ENCODE measurements at places on chromosomes 12 and 14.

GRCh38 chr12:67647181-67647798, 1.3 kb upstream of the DYRK2 start:
- H3K4me3 ChIP-seq: peak overlapping the region; percentile 98
- H3K4me1 ChIP-seq: peaks cover 19% of the 10 kb centered on the region
- no peaks in the 10 kb centered on the region for H3K27me3 ChIP-seq
- H3K27ac ChIP-seq: peak overlapping the region; percentile 91
- no peak for DNase-seq

GRCh38 chr12:108930155-108930554, 50.3 kb downstream of the DAO start:
- no peak for DNase-seq
- no peaks in the 10 kb centered on the region for H3K36me3 ChIP-seq
- no peak overlapping the region for H3K27ac ChIP-seq

DNA sequence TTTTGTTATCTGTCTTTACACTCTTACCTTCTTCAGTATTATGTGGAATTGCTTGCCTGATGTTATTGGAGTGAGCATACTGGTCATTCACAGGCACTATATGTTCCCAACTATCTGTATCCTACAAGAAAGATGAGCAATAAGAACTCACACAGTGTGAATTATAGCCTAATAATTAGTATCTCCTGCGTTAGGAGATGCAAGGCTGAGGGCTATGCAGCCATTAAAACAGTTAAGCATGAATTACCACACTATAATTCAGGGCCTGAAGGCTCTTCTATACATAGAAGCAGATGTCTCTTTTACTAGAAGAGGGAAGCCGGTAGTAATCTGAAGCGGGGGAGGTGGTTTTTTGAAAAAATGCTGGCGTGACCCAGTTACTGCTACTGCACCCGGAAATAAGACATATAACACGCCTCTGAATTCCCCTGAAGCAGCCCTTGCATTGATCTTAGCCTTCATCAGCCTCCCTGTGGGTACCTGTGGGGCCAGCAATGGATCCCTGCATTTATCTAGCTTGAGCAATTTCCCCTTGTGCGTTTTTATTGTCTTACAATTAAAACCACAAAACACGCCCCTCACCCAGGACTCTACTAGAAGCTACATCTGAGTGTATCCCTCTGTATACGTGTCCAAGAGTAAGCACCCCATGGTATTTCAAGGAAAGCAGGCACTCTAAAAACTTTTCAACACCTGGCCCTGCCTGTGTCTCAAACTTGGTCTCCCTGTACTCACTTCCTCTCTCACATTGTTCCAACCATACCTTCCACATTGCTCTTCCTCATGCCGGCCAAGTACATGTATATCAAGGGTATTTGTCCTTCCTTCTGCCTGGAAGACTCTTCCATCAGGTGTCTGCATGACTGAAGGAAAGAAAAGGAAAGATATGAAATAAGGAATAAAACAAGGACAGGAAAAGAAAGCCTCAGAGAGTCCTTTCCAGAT, 210.9 kb upstream of the ARID2 start:
- DNase-seq: peak; percentile 31
- no peak overlapping the region for H3K4me3 ChIP-seq
- H3K27ac ChIP-seq: peak overlapping the region; percentile 60
- H3K36me3 ChIP-seq: no peaks in the 10 kb centered on the region

DNA sequence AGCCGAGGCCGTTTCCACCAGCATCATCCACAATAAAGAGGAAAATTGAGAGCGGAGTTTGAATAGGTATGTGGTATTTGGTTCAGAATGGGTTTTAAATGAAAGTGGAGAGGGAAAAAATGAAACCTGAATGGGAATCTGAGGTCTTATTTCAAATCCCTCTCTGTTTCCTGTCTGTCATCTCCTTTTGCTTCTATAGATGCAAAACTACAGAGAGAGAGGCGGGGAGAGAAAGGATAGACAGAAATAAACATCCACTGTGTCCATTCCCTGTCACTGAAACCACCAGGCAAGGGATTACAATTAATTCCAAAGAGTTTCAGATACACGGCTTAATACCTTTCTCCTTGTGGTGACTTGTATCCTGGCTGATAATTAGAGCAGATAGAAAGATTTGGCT, 102.3 kb downstream of the DAD1 start:
- no peaks in the 10 kb centered on the region for H3K36me3 ChIP-seq
- no peak for DNase-seq

- H3K27ac ChIP-seq: no peak overlapping the region
- no peaks in the 10 kb centered on the region for H3K4me1 ChIP-seq
- H3K4me3 ChIP-seq: no peak overlapping the region
These were observed 23.3 kb downstream of the GABARAPL1 start for GRCh38 chr12:10235761-10236631.

GRCh38 chr12:113468365-113469223, 3.1 kb downstream of the LHX5 start:
- H3K27me3 ChIP-seq: peaks cover 73% of the 10 kb centered on the region
- H3K36me3 ChIP-seq: no peaks in the 10 kb centered on the region
- peaks cover 26% of the 10 kb centered on the region for H3K4me1 ChIP-seq
- DNase-seq: no peak
- no peak overlapping the region for H3K4me3 ChIP-seq
- H3K27ac ChIP-seq: no peak overlapping the region

DNA sequence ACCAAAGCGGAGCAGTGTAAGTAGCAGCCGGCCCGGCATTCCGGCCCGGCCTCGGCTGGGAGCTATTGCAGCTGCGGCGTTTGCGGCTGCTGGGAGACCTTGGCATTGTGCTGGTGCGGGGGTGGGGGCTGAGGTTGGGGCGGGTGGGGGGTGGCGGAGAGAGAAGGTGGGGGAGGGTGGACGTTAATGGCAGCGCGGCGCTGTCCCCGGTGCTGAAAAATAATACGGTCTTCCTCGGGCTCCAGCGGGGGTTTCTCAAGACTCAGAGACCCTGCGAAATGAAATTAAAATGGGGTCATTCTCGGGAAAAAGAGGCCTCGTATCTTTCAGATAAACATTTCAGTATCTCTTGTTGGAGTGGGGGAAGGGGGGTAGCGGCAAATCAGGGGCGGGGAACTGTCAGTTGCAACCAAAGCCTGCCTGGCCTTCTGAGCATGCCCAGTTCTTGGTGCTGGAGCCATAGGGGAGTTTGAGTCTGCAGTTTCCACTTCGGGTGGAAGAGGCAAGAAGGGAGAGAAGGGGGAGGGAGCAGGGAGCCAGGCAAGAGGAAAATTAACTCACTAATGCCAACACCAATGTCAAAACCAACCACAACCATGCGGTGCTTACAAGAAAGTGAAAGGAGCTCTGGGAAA, 414 bp downstream of the UNC79 start:
- DNase-seq: no peak
- H3K4me3 ChIP-seq: no peak overlapping the region
- no peaks in the 10 kb centered on the region for H3K4me1 ChIP-seq
- H3K36me3 ChIP-seq: no peaks in the 10 kb centered on the region

DNA sequence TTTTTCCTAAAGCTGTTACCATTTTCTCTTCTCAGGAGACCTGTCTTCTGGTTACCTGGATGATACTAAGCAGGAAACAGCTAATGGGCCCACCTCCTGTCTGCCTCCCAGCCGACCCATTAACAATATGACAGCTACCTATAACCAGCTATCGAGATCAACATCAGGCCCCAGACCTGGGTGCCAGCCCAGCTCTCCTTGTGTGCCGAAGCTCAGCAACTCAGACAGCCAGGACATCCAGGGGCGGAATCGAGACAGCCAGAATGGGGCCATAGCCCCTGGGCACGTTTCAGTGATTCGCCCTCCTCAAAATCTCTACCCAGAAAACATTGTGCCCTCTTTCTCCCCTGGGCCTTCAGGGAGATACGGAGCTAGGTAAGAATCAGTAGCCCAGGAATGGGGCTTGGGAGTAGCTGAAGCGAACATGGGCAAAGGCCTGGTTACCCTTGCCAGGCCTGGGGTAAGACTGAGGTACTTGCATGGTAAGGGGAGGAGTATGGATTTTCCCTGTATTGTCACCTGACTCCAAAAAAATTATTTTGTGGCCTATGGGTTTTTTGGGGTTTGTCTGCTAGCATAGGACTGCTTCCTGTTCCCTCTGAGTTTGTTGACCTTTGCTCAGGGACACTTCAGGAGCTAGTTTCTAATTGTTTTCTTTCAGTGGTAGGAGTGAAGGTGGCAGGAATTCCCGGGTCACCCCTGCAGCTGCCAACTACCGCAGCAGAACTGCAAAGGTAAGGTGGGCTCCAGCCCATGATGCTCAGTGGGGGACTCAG, 26.6 kb downstream of the TRAFD1 start:
- H3K27ac ChIP-seq: no peak overlapping the region
- no peaks in the 10 kb centered on the region for H3K27me3 ChIP-seq
- DNase-seq: no peak
- H3K4me1 ChIP-seq: no peaks in the 10 kb centered on the region

- no peaks in the 10 kb centered on the region for H3K4me1 ChIP-seq
- H3K27me3 ChIP-seq: no peaks in the 10 kb centered on the region
- no peak for DNase-seq
These were observed 399.4 kb downstream of the TMEM121 start for GRCh38 chr14:105925615-105926372.

- no peak overlapping the region for H3K4me3 ChIP-seq
- no peaks in the 10 kb centered on the region for H3K4me1 ChIP-seq
- H3K36me3 ChIP-seq: no peaks in the 10 kb centered on the region
- no peak for DNase-seq
- no peak overlapping the region for H3K27ac ChIP-seq
- H3K27me3 ChIP-seq: no peaks in the 10 kb centered on the region
These were observed 57.1 kb downstream of the METTL25 start for GRCh38 chr12:82415402-82415801.

- no peaks in the 10 kb centered on the region for H3K4me1 ChIP-seq
- H3K4me3 ChIP-seq: no peak overlapping the region
- DNase-seq: no peak
- no peak overlapping the region for H3K27ac ChIP-seq
- H3K27me3 ChIP-seq: no peaks in the 10 kb centered on the region
- H3K36me3 ChIP-seq: no peaks in the 10 kb centered on the region
These were observed 261.4 kb downstream of the TTC8 start for GRCh38 chr14:89085737-89086382.

DNA sequence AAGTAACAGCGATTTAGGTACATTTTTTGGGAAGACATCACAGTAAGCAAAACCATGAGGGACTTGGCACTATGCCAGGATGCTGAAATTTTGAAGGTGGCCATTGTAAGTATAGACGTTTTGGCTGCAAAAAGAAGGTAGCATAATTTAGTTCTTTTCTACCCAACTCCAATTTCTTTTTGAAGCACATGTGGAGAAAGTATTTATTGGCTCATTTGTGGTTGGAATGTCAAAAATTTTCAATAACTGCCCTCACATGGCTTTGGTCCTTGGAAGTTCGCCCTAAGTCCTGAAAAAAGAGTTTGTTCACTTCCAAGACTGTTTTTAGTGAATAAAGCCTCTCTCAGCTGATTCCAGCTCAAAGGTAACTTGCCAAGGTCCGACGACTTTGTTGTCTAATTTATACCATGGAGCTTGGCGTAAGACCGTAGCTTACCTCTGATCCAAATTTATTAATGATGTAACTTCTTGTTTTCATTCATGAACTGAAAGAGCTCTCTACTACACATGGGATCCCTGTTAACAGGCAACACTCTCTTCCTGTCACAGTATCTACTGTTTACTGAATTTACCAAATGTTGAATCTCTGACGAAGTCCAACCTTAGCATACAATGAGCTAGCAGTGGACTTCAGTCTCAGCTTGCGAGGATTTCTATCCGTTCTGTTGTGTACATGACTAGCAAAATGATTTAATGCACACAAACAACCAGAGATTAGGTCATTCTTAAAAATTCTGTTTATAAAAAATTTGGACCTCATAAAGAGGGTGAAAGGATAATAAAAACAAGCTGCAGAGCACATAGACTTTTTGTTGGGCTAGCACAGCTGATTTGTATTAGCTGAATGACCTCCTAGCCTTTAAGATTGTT, 49.0 kb downstream of the MSRB3 start:
- no peak overlapping the region for H3K27ac ChIP-seq
- no peak for DNase-seq
- H3K4me3 ChIP-seq: no peak overlapping the region
- H3K27me3 ChIP-seq: no peaks in the 10 kb centered on the region
- no peaks in the 10 kb centered on the region for H3K4me1 ChIP-seq

- DNase-seq: no peak
- H3K27me3 ChIP-seq: no peaks in the 10 kb centered on the region
- no peak overlapping the region for H3K4me3 ChIP-seq
- no peak overlapping the region for H3K27ac ChIP-seq
- H3K36me3 ChIP-seq: no peaks in the 10 kb centered on the region
These were observed 60.9 kb downstream of the DYRK2 start for GRCh38 chr12:67709367-67709954.

- DNase-seq: no peak
- no peak overlapping the region for H3K4me3 ChIP-seq
- no peaks in the 10 kb centered on the region for H3K4me1 ChIP-seq
- H3K27me3 ChIP-seq: no peaks in the 10 kb centered on the region
- no peak overlapping the region for H3K27ac ChIP-seq
These were observed 25.1 kb upstream of the DICER1 start for GRCh38 chr14:95182379-95182778.

DNA sequence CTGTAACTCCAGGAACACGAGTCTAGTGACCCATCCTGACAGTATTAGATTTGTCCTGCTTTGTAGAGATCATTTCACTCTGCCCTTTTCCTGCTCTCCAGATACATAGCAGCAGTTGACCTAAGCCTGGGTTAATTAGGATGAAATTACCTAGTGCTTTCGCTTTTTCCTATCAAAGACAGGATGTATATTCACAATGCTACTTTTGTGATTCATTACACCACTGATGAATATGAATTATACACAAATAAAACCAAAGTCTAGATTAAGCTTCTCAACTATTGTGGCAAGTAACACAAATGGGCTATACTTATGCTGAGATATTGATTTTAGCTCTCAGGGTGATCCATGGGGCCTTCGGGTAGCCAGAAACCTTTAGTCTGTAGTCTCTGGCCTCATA, 17.9 kb downstream of the CERS5 start:
- no peak overlapping the region for H3K4me3 ChIP-seq
- no peak for DNase-seq
- no peaks in the 10 kb centered on the region for H3K36me3 ChIP-seq
- no peak overlapping the region for H3K27ac ChIP-seq
- no peaks in the 10 kb centered on the region for H3K27me3 ChIP-seq
- no peaks in the 10 kb centered on the region for H3K4me1 ChIP-seq

DNA sequence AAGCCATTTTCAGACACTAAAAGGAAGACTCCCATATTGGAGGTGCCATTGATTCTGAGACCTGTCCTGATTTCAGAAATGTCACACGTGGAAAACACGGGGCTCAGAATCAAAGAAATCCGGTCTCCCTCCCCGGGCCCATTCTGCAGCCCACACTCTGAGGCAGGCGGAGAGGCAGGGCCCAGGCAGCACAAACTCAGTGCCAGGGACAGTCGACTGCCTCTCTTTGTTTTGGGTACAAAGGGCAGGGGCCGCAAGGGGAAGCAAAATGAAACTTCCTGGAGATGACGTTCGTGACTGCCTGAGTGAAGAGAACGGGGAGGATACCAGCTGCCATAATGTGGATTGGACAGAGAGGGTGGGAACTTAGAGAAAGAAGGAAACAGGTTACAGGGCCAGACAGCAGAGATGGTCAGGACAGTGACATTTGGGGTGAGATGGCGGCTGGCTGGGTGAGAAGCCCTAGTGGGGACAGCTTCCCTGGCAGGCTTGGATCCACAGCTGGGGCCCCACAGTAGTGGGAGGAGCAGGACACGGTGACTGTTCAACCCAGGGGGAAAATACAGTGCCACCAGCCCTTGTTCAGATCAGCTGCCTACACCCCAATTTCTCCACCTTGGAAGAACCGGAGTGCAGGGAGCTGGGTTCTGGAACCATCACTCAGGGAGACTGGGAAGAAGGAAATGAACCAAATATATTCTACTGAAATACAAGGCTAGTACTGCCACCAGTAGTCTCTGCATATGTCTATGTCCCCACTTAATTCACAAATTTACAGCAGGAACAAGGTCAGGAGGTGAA, 8.1 kb downstream of the GAPDH start:
- H3K4me1 ChIP-seq: peaks cover 25% of the 10 kb centered on the region
- H3K27ac ChIP-seq: peak overlapping the region; percentile 22
- H3K36me3 ChIP-seq: peaks cover 31% of the 10 kb centered on the region
- H3K27me3 ChIP-seq: no peaks in the 10 kb centered on the region

Measured in effector memory CD4-positive, alpha-beta T cell (primary cell).